ENCODE measurements at places on chromosomes 2 and 18.

GRCh38 chr2:200239216-200239615 lies 67.3 kb upstream of the SPATS2L start:
- no peak for DNase-seq

GRCh38 chr2:98713332-98714015 lies 17.5 kb downstream of the MGAT4A start:
- no peak for DNase-seq

DNA sequence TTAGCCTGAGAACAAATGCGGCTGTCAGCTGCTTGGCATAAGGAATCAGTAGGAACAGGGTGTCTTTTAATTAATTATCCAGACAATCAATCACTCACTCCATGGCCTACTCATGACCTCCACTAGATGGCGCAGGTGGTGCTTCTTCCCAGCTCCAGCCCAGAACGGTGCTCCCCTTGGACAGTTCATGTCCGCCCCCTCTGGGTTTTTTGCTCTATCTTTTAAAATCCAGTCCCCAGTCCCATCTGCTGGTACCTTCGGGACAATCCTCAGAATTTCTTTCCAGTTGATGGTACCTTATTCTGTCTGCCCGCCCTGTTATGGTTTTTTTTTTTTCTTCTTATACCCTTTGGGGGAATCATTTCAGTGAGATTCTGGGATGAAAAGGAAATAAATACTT lies 99.8 kb downstream of the CACNB4 start:
- DNase-seq = no peak

- no peak for DNase-seq
These were observed 4.0 kb downstream of the PKP4 start for GRCh38 chr2:158460632-158461297.

Data from activated T-helper 1 cell treated with anti-CD3 and anti-CD28 coated beads, Interleukin-2, amount 50 U/mL, for 16 hours (primary cell).